ENCODE measurements at places on chromosomes 12 and 14.

DNA sequence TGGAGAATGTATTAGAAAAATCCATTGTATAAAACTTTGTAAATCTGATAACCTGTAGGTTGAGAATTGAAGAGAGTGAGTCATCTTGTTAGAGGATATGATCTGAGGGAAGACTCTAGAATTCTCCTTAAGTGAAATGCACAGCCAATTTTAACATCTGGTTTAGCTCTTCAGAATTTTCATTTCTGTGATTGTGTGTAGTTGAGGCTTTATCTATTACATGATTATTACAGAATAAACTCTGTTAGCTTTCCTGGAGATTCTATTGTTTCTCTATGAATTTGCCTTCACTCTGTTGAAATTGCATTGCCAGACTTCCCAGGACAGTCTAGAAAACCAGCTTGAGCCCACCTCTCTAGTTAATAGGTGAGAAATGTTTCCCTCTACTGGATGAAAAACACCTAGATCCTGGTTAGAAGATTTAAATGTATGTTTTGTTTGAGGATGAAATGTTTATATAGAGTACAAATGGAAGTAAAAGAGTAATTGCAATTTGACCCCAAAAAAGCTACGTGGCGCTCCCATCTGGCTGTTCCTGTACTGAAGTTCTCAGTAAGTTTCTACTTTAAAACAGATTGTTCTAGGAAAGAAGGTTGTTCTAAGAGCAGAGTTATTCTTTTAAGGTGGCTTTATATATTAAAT lies 2.9 kb downstream of the NUDT4 start:
- no peak for DNase-seq

DNA sequence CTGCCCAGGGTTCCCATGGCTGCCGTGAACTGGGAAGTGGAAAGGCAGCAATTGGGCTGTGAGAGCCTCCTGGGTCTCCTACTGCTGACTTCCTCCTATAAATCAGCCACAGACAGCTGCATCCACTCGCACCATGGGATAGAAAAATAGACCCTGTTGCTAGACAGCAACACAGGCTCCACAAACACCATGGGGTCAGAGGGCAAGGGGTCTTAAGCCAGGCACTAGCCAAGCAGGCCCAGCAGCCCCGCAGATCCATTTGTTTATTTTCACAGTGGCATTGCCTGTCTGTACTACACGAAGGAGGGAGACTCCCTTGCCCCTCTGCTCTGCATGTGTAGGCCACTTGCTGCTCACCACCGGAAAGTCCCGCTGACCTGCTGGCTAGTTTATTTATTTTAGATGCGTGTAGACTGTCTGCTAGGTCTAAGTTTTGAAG lies 139.8 kb downstream of the DACT1 start:
- DNase-seq = no peak

- no peak for DNase-seq
Measured at GRCh38 chr14:78849952-78850351, 679.8 kb downstream of the NRXN3 start.

- no peak for DNase-seq
Measured at GRCh38 chr14:57378661-57379060, 11.7 kb upstream of the NAA30 start.

GRCh38 chr14:106414464-106414863 lies 888.1 kb downstream of the TMEM121 start:
- DNase-seq = no peak

DNA sequence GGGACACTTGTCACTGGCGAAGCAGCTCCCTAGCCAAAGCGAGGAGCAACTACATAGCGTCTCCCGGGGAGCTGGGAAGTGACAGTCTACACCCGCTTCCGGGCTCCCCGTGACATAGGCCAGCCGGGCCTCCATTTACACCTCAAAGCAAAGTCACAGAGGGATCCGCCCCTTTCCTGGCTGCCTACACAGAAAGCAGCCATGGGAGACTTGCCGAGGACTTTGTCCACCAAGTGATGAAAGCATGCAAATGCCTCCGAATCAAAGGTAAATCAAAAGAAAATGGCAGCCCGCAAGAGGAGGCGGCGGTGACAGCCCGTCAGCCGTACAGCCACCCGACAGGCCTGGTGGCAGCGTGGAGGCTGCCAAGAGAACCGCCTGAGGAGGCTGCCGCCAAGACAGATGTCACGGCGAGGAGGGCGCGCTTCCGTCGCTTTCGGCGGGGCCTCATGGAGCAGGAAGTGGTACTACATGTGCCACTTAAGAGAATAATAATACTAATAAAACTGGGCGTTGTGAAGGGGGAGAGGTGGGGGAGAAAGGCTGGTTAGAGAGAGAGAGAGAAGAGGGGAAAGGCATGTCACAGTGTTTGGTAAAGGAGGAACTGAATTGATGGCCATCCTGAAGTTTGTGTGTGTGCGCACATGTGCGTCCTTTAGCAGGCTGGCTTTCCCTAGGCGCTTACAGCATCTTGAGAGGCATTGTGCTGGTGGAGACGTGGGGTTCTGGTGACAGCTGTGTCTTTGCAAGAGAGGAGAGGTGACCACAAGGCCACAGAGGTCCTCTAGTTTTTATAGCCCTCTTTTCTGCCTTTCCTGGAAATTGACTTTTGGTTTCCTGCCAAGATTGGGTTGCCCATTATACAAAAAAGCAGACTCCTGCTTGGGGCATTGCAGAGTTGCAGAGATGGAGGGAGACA lies 661.7 kb downstream of the VRK1 start:
- no peak for DNase-seq

GRCh38 chr14:29579838-29580237 lies 347.8 kb downstream of the PRKD1 start:
- DNase-seq = no peak

GRCh38 chr12:87943762-87944161 lies 85.4 kb downstream of the C12orf50 start:
- DNase-seq = no peak
